ENCODE measurements at places on chromosomes 7 and 10.

DNA sequence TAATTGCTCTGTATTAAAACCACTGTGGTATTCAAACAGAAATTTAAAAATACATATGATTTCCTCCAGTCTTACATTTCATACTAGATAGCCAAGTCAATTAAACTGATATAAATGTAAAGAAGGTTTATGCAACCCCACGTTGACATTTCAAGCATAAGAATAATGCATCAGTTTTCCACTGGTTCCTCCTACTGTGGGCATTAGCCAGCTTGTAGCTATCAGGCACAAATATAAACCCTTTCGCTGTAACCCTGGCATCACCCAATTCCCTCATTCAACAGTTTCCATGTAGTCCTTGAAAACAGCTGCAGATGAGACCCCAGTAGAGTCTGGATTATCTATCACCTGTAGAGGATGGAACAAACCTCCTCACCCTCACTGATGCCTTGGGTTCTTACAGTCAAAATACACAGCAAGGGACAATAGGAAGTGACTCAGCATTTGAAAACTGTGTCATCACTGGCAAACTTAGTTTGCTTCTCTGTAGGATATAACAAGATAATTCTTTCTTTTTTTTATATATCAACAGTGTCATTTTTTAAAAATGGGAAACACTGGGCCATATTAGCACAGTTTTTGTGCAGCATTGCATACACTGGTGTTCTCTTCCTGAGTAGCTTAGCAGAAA, 113.0 kb downstream of the PDE1C start:
- no peak for DNase-seq

DNA sequence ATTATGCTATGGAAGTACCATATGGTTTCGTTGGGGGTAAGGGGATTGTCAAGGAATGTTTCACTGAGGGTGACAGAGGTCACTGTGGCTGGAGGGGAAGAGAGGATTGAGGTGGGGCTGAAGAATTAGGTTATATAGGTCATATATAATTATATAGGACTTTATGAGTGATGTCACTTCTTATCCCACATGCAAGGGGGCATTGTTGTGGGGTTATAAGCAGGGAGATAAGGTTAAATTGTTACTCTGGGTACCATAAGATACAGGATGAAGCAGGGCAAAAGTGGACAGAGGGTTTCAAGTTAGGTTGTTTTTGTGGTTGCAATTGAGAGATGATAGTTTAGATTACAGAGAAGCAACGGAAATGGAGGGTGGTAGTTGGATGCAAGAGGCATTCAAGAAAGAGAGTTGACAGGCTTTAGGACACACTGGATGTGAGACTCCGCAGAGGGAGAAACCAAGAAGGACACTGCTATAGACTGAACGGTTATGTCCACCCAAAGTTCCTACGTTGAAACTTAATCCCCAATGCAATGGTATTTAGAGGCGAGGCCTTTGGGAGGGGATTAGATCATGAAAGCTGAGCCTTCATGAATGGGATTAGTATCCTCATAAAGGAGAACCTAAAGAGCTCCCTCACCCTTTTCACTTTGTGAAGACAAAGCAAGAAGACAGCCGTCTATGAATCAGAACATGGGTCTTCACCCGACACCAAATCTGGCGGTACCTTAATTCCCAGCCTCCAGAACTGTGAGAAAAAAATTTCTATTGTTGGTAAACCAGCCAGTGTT, 7.0 kb upstream of the PRR15 start:
- no peak for DNase-seq

DNA sequence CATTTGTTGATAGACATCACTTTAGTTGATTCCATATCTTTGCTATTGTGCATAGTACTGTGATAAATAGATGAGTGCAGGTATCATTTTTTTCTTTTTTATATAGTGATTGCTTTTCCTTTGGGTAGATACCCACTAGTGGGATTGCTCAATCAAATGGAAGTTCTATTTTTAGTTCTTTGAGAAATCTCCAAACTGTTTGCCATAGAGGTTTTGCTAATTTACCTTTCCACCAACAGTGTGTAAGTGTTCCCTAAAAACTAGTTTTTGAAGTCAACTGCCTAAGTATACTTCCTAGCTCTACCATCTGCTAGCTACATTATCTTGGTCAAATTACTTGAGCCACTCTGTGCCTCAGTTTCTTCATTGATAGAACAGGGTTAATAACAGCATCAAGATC, 31.5 kb upstream of the RSBN1L start:
- no peak for DNase-seq

DNA sequence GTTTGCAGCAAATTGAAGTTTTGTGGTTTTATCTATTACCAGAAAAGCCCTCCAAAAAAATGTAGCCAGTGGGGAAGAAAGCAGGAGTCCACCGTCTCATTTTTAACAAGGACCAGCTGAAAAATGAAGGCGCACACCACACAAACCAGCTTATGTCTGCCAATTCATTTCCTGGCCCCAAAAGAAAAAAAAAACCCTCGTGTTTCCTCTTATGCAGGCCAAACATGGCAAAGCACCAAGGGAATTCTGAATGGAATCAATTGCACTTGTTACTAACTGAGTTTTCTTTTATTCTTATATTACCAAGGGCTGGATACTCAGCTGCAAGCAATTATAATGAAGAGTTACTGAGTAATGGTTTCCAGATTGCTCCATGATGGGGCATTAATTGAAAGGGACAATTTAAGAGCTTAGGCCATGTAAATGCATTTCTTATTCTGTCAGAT, 428.3 kb upstream of the NPVF start:
- no peak for DNase-seq

DNA sequence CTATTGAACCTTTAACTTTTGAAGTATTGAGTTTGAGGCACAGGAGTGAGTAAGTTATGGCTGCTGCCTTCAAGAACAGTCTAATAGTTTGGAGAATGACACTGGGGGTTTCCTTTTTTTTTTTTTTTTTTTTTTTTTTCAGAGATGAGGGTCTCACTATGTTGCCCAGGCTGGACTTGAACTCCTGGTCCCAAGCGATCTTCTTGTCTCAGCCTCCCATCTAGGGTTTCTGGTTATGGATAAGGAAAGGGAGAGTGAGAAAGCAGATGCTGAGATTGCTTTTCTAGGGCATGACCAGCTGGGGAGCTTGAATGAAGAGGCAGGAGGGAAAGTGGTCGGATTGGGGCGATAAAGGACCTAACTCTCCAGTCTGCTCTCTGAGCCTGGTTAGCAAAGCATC, 59.9 kb upstream of the BTRC start:
- DNase-seq = no peak

DNA sequence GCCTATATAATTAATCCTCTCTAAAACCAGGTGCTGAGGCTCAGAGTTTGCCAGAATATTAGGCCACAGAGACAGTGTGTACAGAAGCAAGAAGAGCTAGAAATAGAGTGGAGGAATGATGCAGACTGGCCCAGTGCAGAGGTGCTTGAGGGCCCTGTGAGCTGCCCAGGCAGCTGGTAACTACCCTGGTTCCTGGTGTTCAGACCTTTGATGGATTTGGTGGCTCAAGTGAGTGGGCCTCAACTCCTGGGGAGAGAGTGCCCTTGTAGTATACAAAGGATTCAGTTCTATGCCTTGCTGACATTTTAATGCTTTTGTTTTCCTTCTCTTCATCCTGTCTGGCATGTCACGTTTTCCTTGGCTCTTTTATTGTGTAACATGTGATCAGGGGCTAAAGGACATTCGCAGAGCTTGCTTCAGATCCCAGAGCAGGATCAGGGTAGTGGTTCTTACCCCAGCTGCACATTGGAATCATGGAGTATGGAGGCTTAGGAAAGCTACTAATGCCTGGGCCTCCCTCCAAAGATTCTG, 20.0 kb downstream of the LRRC4 start:
- no peak for DNase-seq

DNA sequence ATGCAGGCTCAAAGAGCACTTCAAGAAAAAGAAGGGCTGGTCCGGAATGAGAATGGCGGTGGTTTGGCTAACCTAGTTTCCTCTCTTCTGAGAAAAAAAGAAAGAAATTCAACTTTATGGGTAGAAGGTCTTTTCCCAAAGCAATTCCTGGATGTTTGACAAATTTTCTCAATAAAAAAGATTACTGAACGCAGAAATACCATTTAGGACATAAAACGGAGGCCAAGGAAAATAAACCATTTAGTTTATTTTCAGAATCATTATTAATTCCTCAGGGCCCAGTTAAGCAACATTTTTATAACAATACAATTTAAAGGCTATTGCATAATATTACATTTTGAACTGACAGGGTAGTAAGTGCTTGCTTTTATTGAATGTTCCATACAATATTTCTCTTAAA, 284.6 kb upstream of the ANKRD30A start:
- DNase-seq = no peak

DNA sequence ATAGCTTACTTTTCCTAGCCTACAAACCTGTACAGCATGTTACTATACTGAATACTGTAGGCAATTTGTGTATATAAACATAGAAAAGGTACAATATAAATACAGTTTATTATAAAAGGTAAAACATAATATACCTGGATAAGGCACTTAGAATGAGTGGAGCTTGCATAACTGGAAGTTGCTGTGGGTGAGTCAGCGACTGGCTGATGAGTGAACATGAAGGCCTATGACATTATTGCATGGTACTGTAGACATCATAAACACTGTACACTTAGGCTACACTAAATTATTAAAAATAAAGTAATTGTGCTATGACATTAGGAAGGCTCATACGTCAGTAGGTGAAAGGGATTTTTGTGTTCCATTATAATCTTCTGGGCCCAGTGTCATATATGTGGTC, 228.8 kb downstream of the HDAC9 start:
- no peak for DNase-seq

- DNase-seq = no peak
Measured at GRCh38 chr10:132848291-132848701, 62.3 kb upstream of the NKX6-2 start.

DNA sequence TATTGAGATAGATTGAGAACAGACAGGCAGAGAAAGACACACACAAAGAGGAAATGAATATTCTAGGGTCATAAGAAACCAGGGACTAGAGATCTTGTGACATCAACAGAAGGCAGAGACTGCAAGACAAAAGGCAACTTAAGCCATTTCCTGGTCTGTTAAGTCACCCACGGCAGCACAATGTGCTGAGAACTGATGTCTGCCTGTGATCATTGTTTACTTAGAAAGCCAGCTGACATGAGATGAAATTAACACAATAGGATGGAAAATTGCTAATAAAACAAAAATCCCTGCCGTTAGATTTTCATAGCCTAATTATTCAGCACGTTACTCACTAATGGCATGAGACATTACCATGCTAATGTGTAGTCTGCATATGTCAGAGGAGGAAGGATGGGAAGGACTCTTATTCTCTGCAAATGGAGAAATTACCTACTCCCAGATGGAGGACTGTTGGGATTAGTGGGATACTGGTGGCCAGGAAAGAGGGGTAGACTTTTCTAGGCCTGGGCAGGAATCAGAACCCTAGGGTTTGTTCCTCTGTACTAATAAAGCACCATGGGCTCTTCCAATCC, 191.3 kb upstream of the PODXL start:
- peak; percentile 79 for DNase-seq

- no peak for DNase-seq
Measured at GRCh38 chr7:51101111-51101757, 215.4 kb downstream of the COBL start.

DNA sequence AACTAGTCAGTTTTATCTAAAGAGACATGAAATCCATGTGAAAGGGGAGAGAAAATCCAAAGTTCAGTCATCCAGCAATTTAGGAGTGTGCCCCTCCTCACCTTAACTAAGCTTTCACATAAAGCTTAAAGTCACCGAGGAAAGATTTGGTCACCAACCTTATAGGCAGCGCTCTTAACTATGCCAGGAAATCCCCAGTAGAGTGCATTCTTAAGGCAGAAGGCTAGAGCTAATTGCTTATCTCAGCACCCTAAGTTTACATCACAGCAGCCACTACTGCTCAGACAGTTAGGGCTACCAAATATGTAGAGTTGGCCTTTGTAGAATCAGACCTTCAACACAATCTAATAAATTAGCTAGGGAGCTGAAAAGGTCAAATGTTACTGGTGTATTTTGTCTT, 47.9 kb downstream of the MTPN start:
- DNase-seq = no peak

DNA sequence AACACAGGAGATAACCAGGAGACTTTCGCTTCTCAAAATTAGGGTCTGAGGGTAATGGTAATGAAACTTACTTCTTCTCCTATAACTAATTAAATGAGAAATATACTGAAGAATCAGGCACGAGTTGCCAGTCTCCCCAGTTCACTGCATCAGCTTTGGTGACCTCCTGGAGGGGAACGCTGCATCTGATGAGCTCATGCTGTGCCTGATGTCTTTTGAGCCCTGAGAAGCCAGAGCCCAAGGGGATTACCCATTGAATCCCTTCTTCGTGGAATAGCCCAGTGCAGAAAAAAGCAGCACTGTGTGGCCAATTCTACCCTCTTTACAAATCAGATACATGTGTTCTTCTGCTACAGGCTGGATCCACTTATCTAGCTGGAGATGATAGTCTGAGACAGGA, 45.1 kb downstream of the CYP2C9 start:
- DNase-seq = no peak
